ENCODE measurements at places on chromosomes 1 and 21.

- no peak overlapping the region for H3K27ac ChIP-seq
- H3K4me1 ChIP-seq, result peaks cover 18% of the 10 kb centered on the region
- H3K4me3 ChIP-seq, result no peak overlapping the region
- H3K27me3 ChIP-seq, result no peaks in the 10 kb centered on the region
- no peak for DNase-seq
These were observed 21.0 kb downstream of the CNIH4 start for GRCh38 chr1:224377676-224378006.

- H3K4me3 ChIP-seq, result no peak overlapping the region
- DNase-seq, result no peak
- H3K27ac ChIP-seq, result peak overlapping the region; percentile 24
- peaks cover 47% of the 10 kb centered on the region for H3K4me1 ChIP-seq
- H3K36me3 ChIP-seq, result peaks cover 20% of the 10 kb centered on the region
These were observed 50.5 kb upstream of the IPO9 start for GRCh38 chr1:201778279-201779065.

DNA sequence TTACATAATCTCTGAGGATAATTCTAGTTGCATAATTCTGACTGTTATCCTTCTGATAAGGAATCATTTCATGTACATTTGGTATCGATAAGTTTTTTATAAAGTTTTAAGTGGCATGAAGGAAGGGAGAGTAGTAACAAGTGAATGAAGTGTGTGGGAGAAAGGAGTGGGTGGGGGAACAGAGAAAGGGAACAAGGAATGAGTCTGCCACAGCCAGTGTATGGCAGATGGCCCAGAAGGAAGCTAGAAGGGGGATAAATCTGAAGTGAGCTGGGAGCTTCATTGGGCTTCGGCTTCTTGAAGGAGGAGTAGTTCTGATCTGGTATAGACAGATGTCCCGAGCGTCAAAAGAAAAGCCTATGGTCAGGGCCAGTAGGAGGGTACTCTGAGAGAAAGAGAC, 18.6 kb downstream of the ZBTB40 start:
- no peaks in the 10 kb centered on the region for H3K27me3 ChIP-seq
- no peak overlapping the region for H3K27ac ChIP-seq
- DNase-seq, result no peak

DNA sequence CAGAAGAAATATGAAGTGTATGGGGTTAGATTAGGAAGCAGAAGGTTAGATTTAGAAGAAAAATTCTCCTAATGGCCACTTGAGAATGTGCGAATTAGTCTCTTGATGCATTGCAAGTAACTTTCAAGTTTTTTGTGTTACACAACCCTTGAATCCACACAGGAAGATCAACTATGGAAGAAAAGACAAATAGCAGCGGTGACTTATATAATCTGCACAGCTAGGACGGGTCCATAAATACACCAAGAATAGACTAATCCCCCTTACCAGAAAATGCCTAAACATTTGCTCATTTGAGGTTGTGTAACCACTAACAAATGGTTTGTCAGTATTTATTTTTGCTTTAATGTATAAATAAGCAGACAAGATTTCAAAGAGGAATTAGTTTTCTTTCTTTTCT, 182.6 kb downstream of the TGFB2 start:
- no peaks in the 10 kb centered on the region for H3K27me3 ChIP-seq
- DNase-seq, result no peak
- H3K36me3 ChIP-seq, result no peaks in the 10 kb centered on the region
- no peak overlapping the region for H3K27ac ChIP-seq
- no peaks in the 10 kb centered on the region for H3K4me1 ChIP-seq
- no peak overlapping the region for H3K4me3 ChIP-seq

GRCh38 chr1:90616395-90616794, 100.7 kb downstream of the BARHL2 start:
- no peaks in the 10 kb centered on the region for H3K36me3 ChIP-seq
- no peak overlapping the region for H3K4me3 ChIP-seq
- no peaks in the 10 kb centered on the region for H3K4me1 ChIP-seq
- H3K27me3 ChIP-seq, result no peaks in the 10 kb centered on the region

All from esophagus squamous epithelium (tissue), 5 donors.